ENCODE measurements at places on chromosomes 5 and 9.

- DNase-seq, result peak; percentile 69
These were observed 44.0 kb upstream of the NCS1 start for GRCh38 chr9:130128251-130128650.

DNA sequence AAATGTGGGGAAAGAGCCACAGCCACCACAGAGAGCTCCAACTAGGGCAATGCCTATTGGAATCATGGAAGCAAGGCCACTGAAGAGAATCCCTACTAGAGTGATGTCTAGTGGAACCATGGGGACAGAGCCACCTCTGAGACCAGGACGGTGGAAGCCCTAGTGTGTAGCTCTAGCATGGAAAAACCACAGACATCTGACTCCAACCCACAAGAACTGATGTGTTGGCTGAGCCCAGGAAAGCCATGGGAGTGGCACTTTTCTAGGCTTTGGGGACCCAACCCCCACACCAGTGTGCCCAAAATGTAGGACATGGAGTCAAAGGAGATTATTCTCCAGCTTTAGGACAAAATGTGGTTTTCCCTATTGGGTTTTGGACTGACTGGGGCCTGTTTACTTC, 721.9 kb downstream of the BRINP1 start:
- DNase-seq, result no peak

GRCh38 chr5:155728857-155729683, 597.9 kb upstream of the SGCD start:
- no peak for DNase-seq

DNA sequence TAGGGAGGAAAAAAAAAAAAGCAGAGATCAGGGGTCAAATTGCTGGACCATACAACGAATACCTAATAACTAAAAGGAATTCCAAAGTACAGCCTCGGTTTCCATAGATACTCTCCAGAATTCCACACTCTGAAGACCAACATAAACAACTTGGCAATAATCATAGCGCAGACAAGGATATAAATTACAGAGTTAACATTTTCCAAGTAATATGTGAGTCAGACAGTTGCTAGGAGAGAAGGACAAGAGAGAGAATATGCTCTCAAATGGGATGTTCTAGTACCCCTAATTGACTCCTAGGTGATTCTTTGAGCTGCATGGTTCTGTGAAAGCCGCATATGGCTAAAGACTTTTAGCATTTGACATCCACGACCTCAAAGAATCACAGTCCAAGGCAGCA, 165.2 kb downstream of the FRMD3 start:
- DNase-seq, result no peak

GRCh38 chr5:95068289-95068910, 216.5 kb downstream of the MCTP1 start:
- DNase-seq, result no peak

DNA sequence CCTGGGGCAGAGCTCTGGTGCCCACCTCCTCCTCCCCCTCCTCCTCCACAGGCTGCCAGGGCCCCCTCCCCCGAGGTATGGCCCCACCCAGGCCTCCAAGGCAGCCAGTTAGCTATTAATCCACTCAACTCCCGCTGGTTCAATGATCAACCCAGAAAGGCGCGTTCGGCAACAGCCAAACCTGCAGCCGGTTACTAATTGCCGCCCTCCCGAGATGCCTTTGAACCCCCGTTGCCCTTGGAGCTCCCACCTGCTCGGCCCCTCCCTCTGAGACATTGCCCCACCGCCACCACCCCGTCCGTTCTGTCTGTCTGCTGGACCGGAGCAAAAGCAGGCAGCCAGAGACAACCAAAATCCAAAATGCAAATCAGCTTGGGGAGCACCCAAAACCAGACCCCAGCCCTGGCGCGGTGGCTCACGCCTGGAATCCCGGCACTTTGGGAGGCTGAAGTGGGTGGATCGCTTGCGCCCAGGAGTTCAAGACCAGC, 25.8 kb downstream of the NOTCH1 start:
- no peak for DNase-seq

- DNase-seq, result no peak
These were observed 142.0 kb downstream of the FAM114A2 start for GRCh38 chr5:153896701-153897100.

DNA sequence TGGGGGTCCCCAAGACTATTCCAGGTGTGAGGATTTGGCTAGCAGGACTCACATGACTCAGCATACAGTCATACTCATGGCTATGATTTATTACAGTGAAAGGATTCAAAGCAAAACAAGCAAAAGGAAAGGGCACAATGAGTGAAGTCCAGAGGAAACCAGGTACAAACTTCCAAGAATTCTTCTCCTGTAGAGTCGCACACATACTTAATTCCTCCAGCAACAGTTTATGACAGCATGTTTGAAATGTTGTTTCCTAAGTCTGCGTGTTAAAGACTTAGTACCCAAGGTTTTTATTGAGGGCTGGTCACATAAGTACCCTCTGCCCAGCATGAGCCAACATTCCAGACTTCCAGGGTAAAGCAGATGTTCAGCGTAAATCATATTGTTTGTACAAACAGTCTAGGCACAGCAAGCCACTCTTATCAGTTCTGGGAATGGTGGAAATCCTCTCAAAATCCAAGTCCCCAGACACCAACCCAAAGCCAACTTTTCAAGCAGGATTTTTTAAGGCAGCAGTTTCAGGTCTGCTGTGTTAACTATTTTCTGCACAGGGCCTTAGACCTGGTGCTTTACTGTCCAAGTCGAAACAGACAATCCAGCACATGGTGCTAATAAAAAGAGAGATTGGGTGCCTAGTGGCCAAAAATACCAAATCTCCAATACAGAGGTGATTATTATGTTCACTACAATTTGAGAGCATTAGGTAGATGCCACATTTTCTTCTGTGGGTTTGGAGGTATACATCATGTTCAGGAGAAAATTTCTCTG, 18.6 kb upstream of the RICTOR start:
- DNase-seq, result no peak

GRCh38 chr9:5310851-5311250, 6.3 kb upstream of the RLN2 start:
- DNase-seq, result no peak

GRCh38 chr5:61137835-61138234, 24.4 kb downstream of the SMIM15 start:
- DNase-seq, result no peak

DNA sequence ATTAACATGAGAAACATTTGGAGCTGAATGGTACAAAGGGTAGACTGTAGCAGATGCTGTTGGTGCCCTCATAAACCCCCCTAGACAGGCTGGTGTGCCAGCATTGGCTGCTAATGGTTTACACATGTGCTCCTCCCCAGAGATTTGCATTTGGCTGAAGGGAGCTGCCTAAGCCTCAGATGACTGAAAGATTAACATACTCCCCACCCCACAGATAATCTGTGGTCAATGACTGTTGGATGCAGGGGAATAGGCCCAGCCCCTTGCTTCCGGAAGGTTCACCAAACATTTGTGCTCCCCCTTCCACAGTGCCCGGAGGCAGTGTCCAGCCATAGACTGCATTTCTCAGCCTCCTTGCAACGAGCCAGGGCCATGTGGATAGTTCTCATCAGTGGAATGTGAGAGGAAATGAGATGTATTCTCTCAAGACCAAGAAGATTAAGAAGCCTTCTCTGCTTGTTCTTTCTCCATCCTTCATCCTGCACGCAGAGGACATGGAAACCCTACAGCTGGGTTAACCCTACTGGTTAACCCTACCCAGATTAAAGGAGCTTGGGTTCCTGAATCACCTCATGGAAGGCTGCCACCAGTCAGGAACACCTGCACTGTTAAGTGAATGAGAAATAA, 79.6 kb downstream of the PHAX start:
- DNase-seq, result no peak

All from stimulated activated CD8-positive, alpha-beta memory T cell treated with anti-CD3 and anti-CD28 coated beads, Interleukin-4, amount 100 ng/mL, for 4 hours (primary cell).